Sigmoid colon (tissue), 7 donors: ENCODE measurements at places on chromosomes 12 and 14. TPM values are rescaled to one million over a fixed set of nuclear protein-coding genes. Genes with fewer than 3 reads are reported as not detected.

DNA sequence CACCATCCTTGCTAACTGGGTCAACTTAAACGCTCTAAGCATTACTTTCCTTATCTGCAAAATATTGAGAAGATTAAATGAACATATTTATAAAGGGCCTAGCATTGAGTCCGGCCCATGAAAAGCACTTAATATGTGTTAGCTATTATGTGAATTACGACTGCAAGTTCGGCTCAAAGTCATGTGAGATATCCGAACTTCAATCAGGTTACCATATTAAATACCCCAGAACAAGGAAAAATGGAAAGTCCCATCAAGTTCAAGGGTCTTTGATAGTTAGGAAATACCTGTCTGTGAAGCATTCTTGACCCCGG, 487 bp upstream of the NRDE2 start:
- no peak for DNase-seq

DNA sequence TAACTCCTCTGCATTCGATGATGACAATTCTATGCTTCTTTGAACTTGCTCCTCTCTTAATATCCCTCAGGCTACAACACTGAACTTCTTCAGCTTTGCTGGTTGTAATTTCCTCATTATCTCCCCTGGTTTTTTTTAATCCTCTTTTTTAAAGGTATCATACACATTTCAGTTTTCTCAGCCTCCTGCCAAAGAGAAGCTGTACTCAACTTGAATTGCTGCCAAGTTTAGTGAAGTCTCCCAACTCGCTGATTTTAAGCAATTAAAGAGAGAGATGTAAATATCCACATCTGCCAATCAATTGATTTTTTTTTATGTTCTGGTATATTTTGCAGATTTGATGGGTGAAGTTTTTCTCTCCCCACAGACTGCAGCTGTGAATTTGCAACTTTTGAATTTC, 817.8 kb downstream of the GALC start:
- DNase-seq = no peak

GRCh38 chr12:39277416-39277815, 165.5 kb downstream of the KIF21A start:
- DNase-seq = no peak

- no peak for DNase-seq
Measured at GRCh38 chr14:69763761-69764510, 3.0 kb upstream of the SRSF5 start.

DNA sequence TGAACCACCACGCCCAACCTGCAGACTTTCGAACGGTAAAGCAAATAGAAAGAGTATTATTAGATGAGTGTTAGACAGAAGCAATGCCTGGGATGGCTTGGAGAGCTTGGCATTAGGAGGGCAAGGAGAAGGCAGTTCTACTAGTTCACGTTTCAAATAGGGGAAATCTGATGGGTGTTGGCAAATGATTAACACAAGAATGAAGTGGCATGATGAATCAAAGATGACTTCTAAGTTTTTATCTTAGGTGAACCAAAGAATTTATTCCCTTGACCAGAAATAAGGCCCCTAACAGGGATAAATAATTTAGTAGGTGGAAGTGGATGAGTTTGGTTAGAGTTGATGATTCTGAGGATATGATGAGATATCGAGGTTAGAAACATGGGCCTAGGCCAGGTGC, 38.5 kb downstream of the DRAM1 start:
- DNase-seq = no peak

- peak; percentile 43 for DNase-seq
Measured at GRCh38 chr12:47909839-47910465, 5.2 kb upstream of the VDR start.

NGB gene
- total RNA-seq = 3.5 TPM

GRCh38 chr12:106299202-106299774, 3.2 kb upstream of the TCP11L2 start:
- DNase-seq = no peak

VASH1 gene
- 3.0 TPM for total RNA-seq

- DNase-seq = no peak
Measured at GRCh38 chr12:124357616-124358015, 62.7 kb downstream of the RFLNA start.
